ENCODE measurements at places on chromosomes 6 and 20. TPM values are rescaled to one million over a fixed set of nuclear protein-coding genes. Genes with fewer than 3 reads are reported as not detected.
A peak's percentile ranks its signal among the peaks of the same experiment; 100 is the strongest.

DNA sequence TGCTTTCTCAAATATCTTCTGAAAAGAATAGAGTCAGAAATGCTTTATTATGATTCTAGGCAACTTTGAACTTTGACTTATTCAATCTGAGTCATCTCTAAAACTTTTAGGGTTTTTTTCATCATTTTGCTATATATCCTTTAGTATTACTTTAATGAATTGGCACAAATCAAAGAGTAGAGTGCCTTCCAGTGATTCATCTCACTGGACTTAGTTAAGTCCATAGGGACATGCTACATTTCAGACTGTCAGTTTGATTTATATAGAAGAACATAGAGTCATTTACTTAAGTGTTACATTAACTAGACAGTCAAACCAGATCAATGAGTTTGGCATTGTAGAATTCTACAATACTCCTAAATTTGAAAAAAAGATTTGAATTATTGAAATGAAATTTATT, 1235.7 kb upstream of the MAP3K7 start:
- DNase-seq, result no peak
- no peak overlapping the region for H3K27ac ChIP-seq

DNA sequence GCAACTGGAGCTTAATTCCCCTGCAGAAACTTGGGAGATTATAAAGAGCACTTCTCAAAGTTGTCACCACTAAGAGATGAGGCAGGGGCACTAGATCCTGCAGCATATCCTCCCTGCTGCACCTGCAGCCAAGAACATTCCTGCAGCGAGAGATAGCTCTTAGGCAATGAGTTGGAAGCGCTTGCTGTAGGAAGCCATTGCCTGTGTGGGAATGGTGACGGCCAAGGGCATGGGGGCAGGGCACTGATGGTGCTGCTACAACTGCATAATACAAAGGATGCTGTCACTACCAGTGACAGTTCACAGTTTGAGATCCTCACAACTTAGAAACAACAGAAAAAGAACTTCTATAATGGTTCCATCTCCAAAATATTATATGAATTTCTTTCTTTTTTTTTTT, 89.9 kb downstream of the CDS2 start:
- H3K4me1 ChIP-seq, result peaks cover 7% of the 10 kb centered on the region
- no peaks in the 10 kb centered on the region for H3K27me3 ChIP-seq
- H3K4me3 ChIP-seq, result no peak overlapping the region
- no peak overlapping the region for H3K27ac ChIP-seq
- no peak for DNase-seq

DNA sequence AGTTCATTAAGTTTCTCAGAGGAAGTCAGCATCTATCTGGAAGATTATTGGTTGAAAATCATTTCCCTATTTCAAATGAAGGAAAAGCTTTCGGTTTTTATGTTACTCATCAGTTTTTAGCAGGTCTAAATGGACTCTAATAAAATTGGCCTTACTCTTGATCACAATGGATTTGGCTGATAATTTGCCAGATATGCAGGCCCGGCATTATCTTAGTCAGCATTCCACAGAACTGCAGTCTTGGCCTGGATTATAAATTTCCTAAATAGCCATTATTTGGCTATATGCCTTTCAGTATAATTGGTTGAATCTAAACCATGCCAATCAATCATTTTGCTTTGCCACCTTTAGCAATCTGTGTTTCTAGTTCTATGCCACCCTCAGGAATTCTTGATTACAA, 91.7 kb upstream of the KCNQ5 start:
- no peaks in the 10 kb centered on the region for H3K36me3 ChIP-seq
- DNase-seq, result no peak
- H3K27me3 ChIP-seq, result no peaks in the 10 kb centered on the region
- H3K4me1 ChIP-seq, result no peaks in the 10 kb centered on the region
- H3K4me3 ChIP-seq, result no peak overlapping the region

GRCh38 chr6:122701666-122702065, 77.8 kb upstream of the FABP7 start:
- H3K27ac ChIP-seq, result no peak overlapping the region
- no peak overlapping the region for H3K4me3 ChIP-seq
- peaks cover 4% of the 10 kb centered on the region for H3K4me1 ChIP-seq
- H3K36me3 ChIP-seq, result no peaks in the 10 kb centered on the region

- H3K4me3 ChIP-seq, result no peak overlapping the region
- H3K27me3 ChIP-seq, result no peaks in the 10 kb centered on the region
- H3K36me3 ChIP-seq, result no peaks in the 10 kb centered on the region
- H3K27ac ChIP-seq, result no peak overlapping the region
These were observed 59.8 kb upstream of the HDAC2 start for GRCh38 chr6:114030767-114031166.

DNA sequence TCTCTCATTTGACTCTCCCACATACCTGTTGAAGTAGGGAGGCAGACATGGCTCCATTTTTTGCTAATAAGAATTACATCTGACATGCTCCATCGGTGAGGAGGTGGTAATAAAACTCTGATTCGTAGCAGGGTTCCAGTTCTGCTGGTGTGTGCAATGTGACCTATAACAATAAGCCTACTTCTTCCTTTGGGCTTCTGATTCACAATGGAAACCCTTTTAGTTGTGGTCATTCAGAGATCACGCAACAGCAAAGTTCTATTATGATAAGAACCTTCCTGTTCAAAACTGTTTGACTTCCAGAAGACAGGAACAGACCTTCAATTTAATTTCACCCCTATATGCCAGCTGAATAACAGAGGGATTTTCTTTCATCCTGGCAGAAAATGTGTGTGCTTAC, 31.4 kb upstream of the GSTA4 start:
- H3K4me1 ChIP-seq, result no peaks in the 10 kb centered on the region
- DNase-seq, result no peak
- H3K27ac ChIP-seq, result no peak overlapping the region
- peaks cover 42% of the 10 kb centered on the region for H3K36me3 ChIP-seq
- no peaks in the 10 kb centered on the region for H3K27me3 ChIP-seq

- H3K4me3 ChIP-seq, result no peak overlapping the region
- H3K36me3 ChIP-seq, result peaks cover 17% of the 10 kb centered on the region
- no peak for DNase-seq
These were observed 80.2 kb downstream of the SYTL3 start for GRCh38 chr6:158729906-158730540.

DNA sequence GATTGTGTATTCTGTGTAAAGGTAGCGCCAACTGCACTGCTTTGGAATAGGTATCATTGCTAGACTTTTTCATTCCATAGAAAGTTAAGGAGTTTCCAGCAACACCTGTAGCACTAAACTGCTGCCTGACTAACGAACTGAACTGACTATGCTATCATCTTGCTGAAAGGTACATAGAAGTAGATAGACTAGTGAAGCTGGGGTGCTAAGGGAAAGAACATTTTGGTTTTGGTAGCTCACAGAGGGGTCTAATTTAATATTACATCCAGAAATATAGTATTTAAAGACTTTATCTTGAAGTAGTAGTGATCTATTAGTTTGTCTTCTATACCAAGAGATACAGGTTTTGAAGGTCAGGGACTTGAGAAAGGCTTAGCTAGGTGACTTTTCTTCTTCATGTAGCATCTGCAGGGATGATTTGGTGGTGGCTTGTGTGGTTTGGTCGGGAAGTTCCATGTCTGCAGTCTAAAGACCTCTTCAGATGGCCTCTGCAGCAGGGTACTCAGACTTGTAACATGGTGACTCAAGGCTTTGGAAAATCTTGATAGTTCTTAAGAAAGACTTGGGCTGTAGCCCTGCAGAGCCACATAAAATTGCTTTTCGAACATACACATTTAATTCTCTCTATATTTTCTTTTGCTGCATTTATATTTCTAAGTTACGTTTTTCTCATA, 10.2 kb downstream of the SENP6 start:
- H3K27ac ChIP-seq, result no peak overlapping the region
- no peak for DNase-seq
- H3K4me1 ChIP-seq, result peaks cover 10% of the 10 kb centered on the region
- H3K4me3 ChIP-seq, result no peak overlapping the region

GRCh38 chr6:165843121-165843520, 180.1 kb upstream of the PDE10A start:
- no peak overlapping the region for H3K27ac ChIP-seq
- no peak overlapping the region for H3K4me3 ChIP-seq
- no peaks in the 10 kb centered on the region for H3K4me1 ChIP-seq

GRCh38 chr6:140230282-140230681, 855.8 kb upstream of the CITED2 start:
- H3K27ac ChIP-seq, result no peak overlapping the region
- no peaks in the 10 kb centered on the region for H3K27me3 ChIP-seq
- no peaks in the 10 kb centered on the region for H3K4me1 ChIP-seq
- H3K4me3 ChIP-seq, result no peak overlapping the region

- H3K27ac ChIP-seq, result no peak overlapping the region
- DNase-seq, result peak; percentile 33
- no peaks in the 10 kb centered on the region for H3K36me3 ChIP-seq
- no peak overlapping the region for H3K4me3 ChIP-seq
- H3K4me1 ChIP-seq, result no peaks in the 10 kb centered on the region
- no peaks in the 10 kb centered on the region for H3K27me3 ChIP-seq
These were observed 40.6 kb downstream of the TRIM38 start for GRCh38 chr6:26003102-26003694.

DNA sequence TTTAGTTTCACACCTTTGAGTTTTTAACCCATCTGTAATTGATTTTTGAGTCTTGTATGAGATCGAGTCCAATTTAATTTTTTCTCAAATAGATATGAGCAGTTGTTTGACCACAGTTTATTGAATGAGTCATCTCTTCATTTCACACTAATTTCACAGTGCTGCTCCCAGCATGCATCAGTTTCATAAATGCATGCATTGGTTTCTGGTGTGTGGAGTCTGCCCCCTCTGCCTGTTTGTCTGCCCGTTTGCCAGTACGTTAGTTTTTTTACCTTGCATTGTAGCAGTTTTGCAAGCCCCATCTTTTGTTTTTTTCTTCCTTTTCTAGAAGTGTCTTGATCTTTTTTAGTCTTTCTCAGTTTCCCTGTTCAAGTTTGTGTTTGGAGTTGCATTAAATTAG, 11.9 kb downstream of the SLX4IP start:
- H3K4me1 ChIP-seq, result peaks cover 17% of the 10 kb centered on the region
- DNase-seq, result peak; percentile 45
- no peak overlapping the region for H3K27ac ChIP-seq
- no peaks in the 10 kb centered on the region for H3K27me3 ChIP-seq

GRCh38 chr6:90537723-90538258, 49.1 kb downstream of the MAP3K7 start:
- no peak overlapping the region for H3K4me3 ChIP-seq
- no peak overlapping the region for H3K27ac ChIP-seq
- peaks cover 30% of the 10 kb centered on the region for H3K36me3 ChIP-seq
- H3K27me3 ChIP-seq, result no peaks in the 10 kb centered on the region
- DNase-seq, result no peak

DNA sequence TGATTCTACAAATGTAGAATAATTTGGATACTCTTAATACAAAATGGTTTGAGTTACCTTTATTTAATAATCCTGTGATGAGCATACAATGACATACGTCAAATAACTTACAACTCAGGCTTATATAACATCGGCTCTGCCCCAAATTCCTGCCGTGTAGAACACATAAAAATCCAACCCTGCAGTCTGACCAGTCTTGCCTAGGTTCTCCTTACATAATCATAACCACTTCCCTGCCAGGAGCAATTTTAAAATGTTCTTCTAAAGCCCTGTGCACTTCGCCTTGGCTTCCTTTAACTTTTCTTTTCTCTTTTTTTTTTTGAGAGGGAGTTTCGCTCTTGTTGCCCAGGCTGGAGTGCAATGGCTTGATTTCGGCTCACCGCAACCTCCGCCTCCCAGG, 16.2 kb upstream of the IER3 start:
- H3K27ac ChIP-seq, result peak overlapping the region; percentile 99
- peaks cover 68% of the 10 kb centered on the region for H3K4me1 ChIP-seq
- DNase-seq, result no peak
- no peaks in the 10 kb centered on the region for H3K27me3 ChIP-seq
- no peak overlapping the region for H3K4me3 ChIP-seq

- no peaks in the 10 kb centered on the region for H3K36me3 ChIP-seq
- H3K4me3 ChIP-seq, result no peak overlapping the region
- H3K4me1 ChIP-seq, result peaks cover 65% of the 10 kb centered on the region
- no peaks in the 10 kb centered on the region for H3K27me3 ChIP-seq
- H3K27ac ChIP-seq, result peak overlapping the region; percentile 89
These were observed 510.2 kb upstream of the SULF2 start for GRCh38 chr20:48295445-48295903.

DNA sequence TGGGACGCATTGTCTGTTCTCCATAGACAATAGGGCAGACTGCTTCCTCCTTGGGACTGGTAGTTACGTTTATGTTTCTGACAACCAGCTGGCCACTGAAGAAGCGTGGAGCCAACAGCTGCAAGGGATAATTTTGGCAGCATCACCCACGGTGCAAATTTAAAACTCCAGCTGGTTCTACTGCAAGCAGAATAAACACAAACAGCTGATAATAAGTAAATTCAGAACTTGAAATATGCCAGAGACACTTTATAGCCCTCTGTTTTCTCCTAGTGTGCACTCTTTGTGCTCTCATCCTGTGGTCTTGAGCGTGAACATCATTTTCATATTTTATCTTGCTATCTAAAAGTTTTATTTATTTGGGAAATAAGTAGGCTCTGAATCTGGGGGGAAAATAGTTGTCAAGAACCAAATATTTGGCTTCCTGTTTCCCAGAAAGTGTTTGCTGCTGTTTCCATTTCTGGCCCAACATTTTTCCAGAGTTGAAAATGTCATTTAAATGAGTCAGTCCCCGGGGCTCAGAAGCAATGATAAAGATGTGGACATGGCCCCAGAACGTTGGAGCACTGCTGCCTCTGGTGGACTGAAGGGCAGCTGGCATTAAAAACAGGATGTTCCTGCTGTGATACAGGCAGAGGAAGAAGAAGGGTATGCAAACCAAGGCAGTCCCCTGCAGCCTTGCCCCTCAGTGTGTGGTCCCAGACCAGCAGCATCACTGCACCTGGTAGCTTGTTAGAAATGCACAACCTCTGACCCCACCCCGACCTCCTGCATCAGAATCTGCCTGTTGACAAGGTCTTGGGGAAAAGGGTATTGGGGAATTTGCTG, 12.5 kb upstream of the THBD start:
- no peak overlapping the region for H3K4me3 ChIP-seq
- H3K27me3 ChIP-seq, result no peaks in the 10 kb centered on the region
- peak overlapping the region; percentile 63 for H3K27ac ChIP-seq
- H3K4me1 ChIP-seq, result peaks cover 56% of the 10 kb centered on the region
- H3K36me3 ChIP-seq, result no peaks in the 10 kb centered on the region
- DNase-seq, result peak; percentile 81

GRCh38 chr6:37705239-37706051, 7.8 kb upstream of the MDGA1 start:
- no peak overlapping the region for H3K27ac ChIP-seq
- DNase-seq, result peak; percentile 77
- H3K27me3 ChIP-seq, result no peaks in the 10 kb centered on the region
- no peaks in the 10 kb centered on the region for H3K36me3 ChIP-seq

DNA sequence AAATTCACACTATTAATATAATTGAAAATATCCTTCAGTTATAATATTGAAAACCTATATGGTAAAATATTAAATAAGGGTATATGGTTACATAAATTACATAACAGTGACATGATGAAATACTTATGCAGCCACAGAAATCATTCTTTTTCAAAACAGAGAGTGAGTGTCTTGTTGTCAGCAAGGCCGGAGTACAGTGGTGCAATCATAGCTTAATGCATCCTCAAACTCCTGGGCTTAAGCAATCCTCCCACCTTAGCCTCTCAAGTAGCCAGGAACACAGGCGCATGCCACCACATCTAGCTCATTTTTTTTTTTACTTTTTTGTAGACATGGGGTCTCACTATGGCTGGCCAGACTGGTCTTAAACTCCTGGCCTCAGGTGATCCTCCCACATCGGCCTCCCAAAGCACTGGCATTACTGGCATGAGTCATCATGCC, 40.4 kb downstream of the FAM8A1 start:
- no peak for DNase-seq
- H3K36me3 ChIP-seq, result peaks cover 98% of the 10 kb centered on the region
- H3K4me3 ChIP-seq, result no peak overlapping the region
- H3K27ac ChIP-seq, result no peak overlapping the region

Gene CCDC170
- 0.61 TPM for total RNA-seq

Gene FAM83C
- not detected for total RNA-seq

Gene COL21A1
- 12.6 TPM for total RNA-seq

Gene MOG
- total RNA-seq, result not detected

Gene RAD21L1
- total RNA-seq, result 0.19 TPM

Gene PTCHD4
- total RNA-seq, result 1.4 TPM

Gene FAM50B
- 0.58 TPM for total RNA-seq

Gene ACOT13
- total RNA-seq, result 7.5 TPM

All from SJSA1 (cell line).